ENCODE measurements at places on chromosomes 16 and 17.

DNA sequence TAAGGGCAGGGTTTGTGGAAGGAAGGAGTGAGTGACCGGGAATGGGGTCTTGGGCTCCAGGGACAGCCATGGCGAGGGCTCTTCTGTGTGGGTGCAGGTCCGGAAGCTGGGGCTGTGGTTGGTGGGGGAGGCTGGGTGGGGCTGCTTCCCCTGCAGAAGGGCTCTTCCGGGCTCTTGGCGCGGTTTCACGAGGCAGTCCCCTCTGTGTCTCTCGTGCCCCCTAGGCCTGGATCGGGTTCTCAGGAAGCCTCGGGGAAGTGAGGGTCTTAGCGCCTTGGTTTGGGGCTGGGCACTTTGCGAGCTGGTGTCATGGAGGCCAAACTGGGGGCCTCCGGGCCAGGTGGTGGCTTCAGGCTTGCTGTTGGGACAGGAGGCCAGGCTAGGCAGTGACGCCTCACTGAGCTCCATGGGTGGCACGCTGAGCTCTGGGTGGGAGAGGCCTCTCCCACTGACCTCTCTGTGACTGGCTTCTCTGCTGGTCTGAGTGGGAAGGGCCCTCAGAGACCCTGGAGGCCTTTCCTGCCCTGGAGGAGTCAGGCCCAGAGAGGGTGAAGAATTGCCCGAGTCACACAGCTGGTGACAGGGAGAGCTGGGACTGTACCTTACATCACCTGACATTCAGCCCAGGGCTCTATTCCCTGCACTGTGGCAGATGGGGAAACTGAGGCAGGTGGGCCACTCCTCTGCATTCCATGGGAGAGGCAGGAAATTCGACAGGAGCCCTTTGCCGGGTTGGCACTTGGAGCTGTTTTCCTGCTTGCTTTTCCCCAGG lies 8.2 kb downstream of the ADCY7 start:
- DNase-seq: no peak

DNA sequence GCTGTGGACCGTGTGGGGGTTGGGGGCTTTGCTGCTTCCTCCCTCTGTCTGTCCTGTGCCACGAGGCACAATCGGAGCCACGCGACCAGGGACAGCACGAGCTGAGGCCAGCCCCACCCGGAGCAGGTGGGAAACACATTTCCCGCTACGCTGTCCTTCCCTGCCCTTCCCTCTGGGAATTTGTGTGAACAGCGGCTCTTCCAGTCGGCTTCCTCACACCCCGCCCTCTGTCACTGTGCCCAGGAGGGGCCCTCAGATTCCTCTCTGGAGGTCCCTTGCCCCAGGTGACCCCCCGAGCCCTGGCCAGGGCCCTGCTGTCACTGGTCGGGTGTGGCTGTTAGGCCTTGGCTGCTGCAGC lies 19.6 kb downstream of the SPIRE2 start:
- DNase-seq: no peak

GRCh38 chr16:84414789-84415326 lies 46.5 kb downstream of the ATP2C2 start:
- DNase-seq: no peak

GRCh38 chr17:79006046-79006445 lies 3.5 kb downstream of the CANT1 start:
- no peak for DNase-seq

GRCh38 chr17:48240122-48240521 lies 132.6 kb downstream of the SNX11 start:
- DNase-seq: no peak

- no peak for DNase-seq
Measured at GRCh38 chr16:88784074-88784855, 755 bp downstream of the PIEZO1 start.

GRCh38 chr16:55754056-55754455 lies 78.8 kb downstream of the CES1 start:
- DNase-seq: no peak

- DNase-seq: no peak
Measured at GRCh38 chr16:68825427-68825826, 17.9 kb upstream of the TANGO6 start.

GRCh38 chr17:48048384-48049126 lies 396 bp downstream of the NFE2L1 start:
- no peak for DNase-seq

DNA sequence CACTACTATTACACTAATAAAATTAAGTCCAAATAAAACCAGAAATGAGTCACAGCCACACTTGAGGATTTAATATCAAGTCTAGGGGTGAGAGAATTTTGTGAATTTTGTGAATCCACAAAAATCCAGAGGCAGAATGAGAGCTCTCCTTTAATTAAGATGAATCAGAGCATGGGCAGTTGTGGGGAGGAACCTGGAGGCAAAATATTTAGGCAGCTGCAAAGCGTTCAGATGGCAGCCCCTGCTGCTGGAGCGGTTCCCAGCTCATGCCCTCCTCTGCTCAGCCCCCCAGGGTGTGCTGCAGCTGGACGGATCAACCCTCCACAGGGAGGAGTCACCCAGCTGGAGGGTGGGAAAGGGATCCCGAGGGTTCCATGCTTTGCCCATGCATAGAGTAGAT lies 43.4 kb upstream of the IRX6 start:
- no peak for DNase-seq

GRCh38 chr16:2160915-2161551 lies 5.5 kb downstream of the TRAF7 start:
- DNase-seq: no peak

GRCh38 chr17:41377546-41377945 lies 4.6 kb downstream of the KRT34 start:
- no peak for DNase-seq

DNA sequence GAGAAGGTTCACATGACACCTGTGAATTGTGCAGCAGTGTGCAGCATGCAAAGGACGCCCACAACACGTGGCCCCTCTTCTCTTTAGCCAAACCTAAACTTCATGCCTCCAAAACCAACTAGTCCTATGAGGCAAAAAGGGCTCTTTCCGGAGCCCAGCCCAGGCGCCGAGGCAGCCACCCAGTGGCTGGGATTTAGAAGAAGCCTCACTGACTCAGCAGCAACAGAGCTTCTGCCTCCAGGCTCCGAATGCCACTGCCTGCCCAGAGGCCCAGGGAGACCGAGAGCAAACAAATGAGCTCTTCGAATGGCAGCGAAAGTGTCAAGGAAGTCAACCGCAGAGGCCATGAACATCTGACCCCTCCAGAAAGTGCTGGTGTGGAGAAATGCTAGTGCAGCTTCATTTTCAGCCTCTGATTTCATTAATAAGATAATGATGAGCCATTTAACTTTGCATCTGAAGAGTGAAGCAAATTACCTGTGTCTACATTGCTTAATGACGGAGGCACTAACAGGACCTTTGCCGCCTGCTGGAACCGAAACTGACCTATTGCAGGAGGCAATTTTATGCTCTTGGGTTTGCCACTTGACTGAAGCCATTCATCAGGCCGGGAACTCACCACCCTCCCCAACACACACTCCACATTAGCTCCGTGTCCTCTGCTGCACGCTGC lies 157.7 kb upstream of the RPL38 start:
- no peak for DNase-seq

DNA sequence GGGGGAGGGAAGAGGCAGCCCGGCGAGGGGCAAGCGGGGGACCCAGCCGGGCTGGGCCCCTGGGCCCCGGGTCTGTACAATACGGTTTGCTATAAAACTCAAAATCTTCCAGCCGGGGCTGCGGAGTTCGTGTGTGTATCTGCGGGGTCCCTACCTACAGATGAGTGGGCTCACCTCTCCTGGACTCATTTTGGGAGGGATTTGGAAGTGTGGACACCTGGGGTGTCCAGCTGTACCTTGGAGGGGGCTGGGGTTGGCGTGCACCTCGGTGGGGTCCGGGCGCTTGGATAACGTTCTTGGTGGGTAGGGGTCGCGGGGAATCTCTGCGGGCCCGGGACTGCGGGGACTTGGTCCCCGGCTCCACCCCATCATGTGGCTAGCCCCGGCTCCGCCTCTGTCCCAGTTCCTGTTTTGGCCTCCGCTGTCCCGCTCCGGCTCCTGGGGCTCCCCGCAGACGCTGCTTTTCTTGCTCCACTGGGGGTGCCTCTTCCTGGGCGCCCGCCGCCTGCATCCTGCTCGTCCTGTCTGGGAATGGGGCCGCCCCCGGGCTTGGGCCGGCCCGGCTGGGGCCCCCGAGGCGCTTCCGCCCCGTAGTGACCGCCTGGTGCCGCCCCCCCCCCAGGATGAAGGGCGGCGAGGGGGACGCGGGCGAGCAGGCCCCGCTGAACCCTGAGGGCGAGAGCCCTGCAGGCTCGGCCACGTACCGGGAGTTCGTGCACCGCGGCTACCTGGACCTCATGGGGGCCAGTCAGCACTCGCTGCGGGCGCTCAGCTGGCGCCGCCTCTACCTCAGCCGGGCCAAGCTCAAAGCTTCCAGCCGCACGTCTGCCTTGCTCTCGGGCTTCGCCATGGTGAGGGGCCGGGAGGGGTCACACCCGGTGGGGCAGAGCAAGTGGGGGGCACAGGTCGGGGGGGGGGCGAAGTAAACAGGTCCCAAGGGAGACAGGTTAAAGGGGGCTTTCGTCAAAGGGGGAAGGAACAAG lies at the start of gene ORAI3:
Gene ORAI3 (plus strand): TSS at position 402 of the 983 bp plus-strand sequence. CDS start 222 bp downstream, at position 624.
- no peak for DNase-seq

DNA sequence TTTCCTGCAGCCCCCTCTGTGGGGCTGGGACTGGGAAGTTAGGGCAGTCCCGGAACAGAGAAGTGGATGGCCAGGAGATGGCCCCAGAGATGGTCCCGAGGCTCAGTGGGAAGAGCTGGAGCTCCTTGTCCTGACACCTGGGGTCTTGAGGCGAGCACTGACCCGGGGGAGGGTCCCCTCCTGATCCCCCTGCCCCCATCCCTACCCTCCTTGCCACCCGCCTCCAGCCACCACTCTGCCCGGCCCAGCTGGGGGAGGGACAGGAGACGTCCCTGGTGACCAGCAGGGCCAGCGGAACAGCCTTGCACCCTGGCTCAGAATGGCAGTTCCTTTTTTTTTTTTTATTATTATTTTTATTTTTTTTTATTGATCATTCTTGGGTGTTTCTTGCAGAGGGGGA lies 13.9 kb upstream of the RNF213 start:
- DNase-seq: no peak
